Endothelial cell (in vitro differentiated cells): ENCODE measurements at places on chromosomes 6 and 20. TPM values are rescaled to one million over a fixed set of nuclear protein-coding genes. Genes with fewer than 3 reads are reported as not detected.

- DNase-seq: no peak
Measured at GRCh38 chr6:46923476-46923875, 1.7 kb upstream of the ADGRF5 start.

GRCh38 chr20:63484236-63484635, 11.8 kb upstream of the KCNQ2 start:
- no peak for DNase-seq

The ADGB gene
- total RNA-seq: not detected

The GTF2H4 gene
- 47.6 TPM for total RNA-seq

GRCh38 chr6:167091805-167092107, 31.1 kb upstream of the CCR6 start:
- no peak for DNase-seq

GRCh38 chr6:142712231-142712630, 232.7 kb downstream of the HIVEP2 start:
- DNase-seq: no peak

GRCh38 chr6:161748535-161749416, 474.9 kb upstream of the AGPAT4 start:
- peak; percentile 85 for DNase-seq

- no peak for DNase-seq
Measured at GRCh38 chr20:49404461-49404860, 78.0 kb downstream of the KCNB1 start.

DNA sequence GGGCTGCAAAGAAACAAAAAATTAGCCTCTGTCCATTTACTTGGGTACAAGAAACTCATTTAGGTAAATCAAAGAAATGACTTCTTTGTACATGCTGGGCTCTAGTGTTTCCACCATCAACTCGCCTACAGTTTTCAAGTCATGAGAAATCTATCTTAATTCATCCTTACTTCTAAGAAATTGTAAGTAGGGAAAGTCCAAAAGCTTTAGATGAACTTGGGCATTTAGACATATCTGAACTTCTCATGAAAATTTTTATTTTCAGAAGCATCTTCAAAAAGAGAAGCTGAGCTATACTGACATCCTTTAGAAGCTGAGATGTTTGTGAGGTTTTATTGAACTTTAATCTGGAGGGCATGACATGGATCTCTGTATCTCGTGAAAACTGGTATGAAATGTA, 117.3 kb downstream of the MYB start:
- no peak for DNase-seq

DNA sequence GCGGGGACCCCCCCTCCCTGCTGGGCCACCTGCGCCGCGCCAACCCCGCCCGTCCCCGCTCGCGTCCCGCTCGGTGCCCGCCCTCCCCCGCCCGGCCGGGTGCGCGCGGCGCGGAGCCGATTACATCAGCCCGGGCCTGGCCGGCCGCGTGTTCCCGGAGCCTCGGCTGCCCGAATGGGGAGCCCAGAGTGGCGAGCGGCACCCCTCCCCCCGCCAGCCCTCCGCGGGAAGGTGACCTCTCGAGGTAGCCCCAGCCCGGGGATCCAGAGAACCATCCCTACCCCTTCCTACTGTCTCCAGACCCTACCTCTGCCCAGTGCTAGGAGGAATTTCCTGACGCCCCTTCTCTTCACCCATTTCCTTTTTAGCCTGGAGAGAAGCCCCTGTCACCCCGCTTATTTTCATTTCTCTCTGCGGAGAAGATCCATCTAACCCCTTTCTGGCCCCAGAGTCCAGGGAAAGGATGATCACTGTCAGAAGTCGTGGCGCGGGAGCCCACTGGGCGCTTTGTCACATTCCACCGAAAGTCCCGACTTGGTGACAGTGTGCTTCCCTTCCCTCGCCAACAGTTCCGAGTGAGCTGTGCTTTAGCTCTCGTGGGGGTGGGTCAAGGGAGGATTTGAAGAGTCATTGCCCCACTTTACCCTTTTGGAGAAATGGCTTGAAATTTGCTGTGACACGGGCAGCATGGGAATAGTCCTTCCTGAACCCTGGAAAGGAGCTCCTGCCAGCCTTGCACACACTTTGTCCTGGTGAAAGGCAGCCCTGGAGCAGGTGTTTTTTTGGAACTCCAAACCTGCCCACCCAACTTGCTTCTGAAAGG, 2.1 kb downstream of the VEGFA start:
- DNase-seq: peak; percentile 49

The SALL4 gene
- total RNA-seq: 65.4 TPM

The TAP1 gene
- total RNA-seq: 1.6 TPM

The EYA2 gene
- not detected for total RNA-seq

The CST9L gene
- not detected for total RNA-seq

GRCh38 chr20:49132995-49133478, 55.1 kb downstream of the STAU1 start:
- DNase-seq: peak; percentile 20

The OR2H1 gene
- not detected for total RNA-seq

DNA sequence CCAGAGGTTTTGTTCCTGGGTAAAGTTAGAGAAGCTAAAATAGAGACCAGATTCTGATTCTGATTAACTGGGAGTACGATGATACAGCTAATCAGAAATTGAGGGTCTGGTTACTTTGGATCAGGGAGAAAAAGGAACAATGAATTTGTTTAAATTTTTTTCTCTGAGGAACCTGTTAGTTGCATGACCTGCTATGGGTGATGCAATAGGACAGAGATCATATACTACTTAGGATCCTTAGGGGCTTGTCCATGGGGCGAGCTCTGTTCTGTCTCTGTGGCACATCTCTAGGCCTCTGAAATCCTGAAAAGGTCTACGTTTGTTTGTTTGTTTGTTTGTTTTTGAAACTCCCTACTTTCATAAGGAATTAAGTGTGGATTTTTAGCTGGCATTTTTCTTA, 166.1 kb upstream of the LAMP5 start:
- no peak for DNase-seq

- no peak for DNase-seq
Measured at GRCh38 chr20:22920898-22921297, 114.2 kb upstream of the SSTR4 start.

GRCh38 chr6:143743301-143744166, 65.8 kb downstream of the PHACTR2 start:
- no peak for DNase-seq

GRCh38 chr6:134654751-134655150, 295.1 kb downstream of the ALDH8A1 start:
- no peak for DNase-seq

The ALDH8A1 gene
- total RNA-seq: 0.15 TPM

The NUDT3 gene
- total RNA-seq: 52.0 TPM

GRCh38 chr6:20846602-20847028, 312.4 kb downstream of the CDKAL1 start:
- no peak for DNase-seq

GRCh38 chr20:36856195-36856594, 19.7 kb upstream of the TLDC2 start:
- DNase-seq: no peak
